ENCODE measurements at places on chromosomes 16 and 17.

DNA sequence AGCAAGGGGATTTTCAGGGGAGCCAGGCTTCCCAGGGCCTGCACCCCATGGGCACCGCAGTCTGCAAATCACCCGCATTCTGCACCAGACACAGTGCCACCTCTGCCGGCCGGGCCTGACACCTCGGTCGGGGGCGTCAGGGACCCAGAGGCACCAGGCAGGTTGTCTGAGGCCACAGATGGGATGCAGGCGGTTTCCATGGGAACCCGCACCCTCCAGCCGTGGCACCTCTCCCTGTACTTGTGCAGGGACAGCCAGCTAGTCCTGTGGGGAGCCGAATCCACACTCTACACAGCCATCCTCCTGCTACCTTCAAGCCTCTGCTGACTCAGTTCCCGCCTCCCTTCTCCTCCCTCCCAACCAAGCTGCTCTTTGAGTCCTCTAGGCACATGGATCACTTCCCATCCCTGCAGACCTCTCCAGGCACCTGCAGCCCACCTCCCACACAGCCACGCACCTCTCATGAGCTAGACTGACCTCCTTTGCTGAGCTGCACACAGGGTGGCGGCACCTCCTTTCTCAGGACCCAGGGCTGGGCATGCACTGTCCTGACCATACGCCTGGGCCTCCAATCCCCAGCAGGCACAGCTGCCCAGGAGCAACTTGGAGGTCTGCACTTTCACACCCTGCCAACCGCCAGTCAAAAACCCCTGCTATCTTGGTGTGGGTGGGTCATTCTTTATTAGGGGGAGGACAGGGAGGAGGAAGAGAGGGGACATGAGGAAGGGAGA, 119.5 kb downstream of the C16orf78 start:
- no peak for DNase-seq

- peak; percentile 77 for DNase-seq
These were observed 92.8 kb downstream of the IRX3 start for GRCh38 chr16:54193665-54194333.

DNA sequence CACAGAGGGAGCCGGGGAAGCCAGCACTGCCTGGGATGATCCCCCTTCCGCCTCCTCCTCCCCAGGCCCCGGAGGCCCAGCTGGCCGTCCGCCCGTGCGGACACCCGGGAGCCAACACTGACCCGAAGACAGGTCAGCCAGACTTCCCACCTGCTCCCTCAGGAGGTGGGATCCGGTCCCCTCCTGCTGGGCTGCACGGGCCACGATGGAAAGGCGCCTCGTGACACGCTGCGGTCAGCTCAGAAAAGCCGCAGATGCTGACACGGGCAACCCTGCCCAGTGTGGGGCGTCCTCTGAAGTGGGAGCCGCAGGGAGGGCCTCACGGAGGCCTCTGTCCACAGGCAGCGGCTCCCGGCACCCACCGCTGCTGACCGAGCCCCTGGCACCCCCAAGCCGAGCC, 49.3 kb downstream of the CBFA2T3 start:
- DNase-seq, result no peak

- no peak for DNase-seq
These were observed 35.1 kb upstream of the ABCC3 start for GRCh38 chr17:50599606-50600005.

DNA sequence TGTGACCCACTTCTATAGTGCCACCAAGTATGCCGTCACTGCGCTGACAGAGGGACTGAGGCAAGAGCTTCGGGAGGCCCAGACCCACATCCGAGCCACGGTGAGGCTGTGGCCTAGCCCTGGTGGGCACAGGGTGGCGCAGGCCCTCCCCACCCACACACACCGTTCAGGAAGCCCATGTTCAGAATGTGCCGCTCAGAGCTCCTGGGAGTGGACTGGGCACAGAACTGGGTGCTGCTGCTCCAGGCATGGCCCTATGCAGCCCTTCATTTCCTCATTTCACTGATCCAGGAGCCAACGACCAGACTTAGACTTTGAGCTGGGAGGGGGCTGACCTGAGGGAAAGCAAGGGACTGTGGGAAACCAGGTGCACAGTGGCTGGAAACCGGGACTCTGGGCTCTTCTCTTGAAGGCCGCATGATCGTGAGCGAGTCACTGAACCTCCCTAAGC, 2.4 kb upstream of the MRM1 start:
- DNase-seq, result no peak

- DNase-seq, result no peak
These were observed 21.9 kb downstream of the MAPK8IP3 start for GRCh38 chr16:1727651-1728624.

GRCh38 chr17:71338396-71338795, 782.4 kb upstream of the SOX9 start:
- peak; percentile 0 for DNase-seq

Data from suppressor macrophage (primary cell).